ENCODE measurements at places on chromosomes 2 and 18. TPM values are rescaled to one million over a fixed set of nuclear protein-coding genes. Genes with fewer than 3 reads are reported as not detected.

The VAMP5 gene
- 42.6 TPM for polyA plus RNA-seq

- DNase-seq: no peak
These were observed 2.7 kb upstream of the ZC3H8 start for GRCh38 chr2:112257575-112257974.

DNA sequence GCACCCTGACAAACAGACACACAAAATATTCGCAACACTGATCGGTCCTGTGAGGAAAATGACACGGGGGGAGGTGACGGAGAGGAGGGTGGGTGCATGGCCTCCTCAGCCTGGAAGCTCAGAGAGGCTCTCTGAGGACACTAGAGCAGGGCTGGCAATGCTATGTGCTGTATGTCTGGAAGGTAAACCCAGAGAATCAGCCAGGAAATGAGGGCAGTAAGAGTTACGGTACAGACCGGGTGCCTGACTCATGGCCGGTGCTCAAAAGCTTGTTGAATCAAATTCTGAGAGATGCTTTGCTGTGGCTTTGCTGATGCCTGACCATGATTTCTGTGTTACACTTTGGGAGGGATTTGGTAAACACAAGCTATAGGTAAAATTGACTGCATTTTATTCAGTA is 81.9 kb downstream of the CCDC93 start:
- DNase-seq: no peak

DNA sequence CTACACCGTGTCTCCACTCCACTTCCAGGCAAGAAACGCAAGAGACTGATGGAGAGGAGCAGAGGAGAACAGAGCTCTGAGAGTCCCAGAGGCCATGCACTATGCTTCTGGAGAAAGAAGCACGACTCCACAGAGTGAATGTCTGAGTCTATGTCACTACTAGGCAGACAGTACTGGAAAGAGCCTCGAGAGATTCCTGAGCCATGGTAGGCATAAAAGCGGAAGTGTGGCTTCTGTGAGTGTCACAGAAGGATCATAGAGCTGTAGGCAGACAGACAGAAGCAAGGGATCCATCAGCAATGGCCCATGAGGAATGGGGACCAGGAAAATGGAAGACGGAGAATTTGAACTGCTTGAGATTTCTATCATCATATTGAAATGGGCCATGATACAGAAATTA is 542.6 kb downstream of the ZEB2 start:
- no peak for DNase-seq

GRCh38 chr2:117983040-117983439 is 30.8 kb downstream of the CCDC93 start:
- DNase-seq: no peak

Data from renal cortex interstitium (tissue), 15 donors.